Activated CD4-positive, CD25-positive, alpha-beta regulatory T cell treated with anti-CD3 and anti-CD28 coated beads, Interleukin-2, amount 50 U/mL, for 24 hours (primary cell): ENCODE measurements at places on chromosomes 3 and 15.

- peak; percentile 63 for ATAC-seq
Measured at GRCh38 chr15:35181538-35181937, 96.4 kb upstream of the NANOGP8 start.

DNA sequence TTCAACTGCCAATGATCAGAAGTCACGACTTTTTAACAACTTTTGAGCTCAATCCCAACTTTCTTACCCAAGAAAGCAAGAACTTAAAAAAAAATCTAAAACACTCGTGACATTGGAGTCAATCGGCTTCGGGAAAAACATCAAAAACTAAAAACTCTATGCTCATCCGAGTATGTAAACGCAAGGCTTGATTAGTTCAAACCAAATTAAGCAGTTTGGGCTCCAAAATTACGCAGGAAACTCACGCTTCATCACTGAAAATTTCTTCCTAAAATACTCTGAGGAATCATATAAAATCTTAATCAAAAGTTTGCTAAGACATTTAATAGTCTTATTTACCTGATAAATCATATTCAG, 1.6 kb downstream of the TRA2B start:
- no peak for ATAC-seq

GRCh38 chr3:131549340-131549739, 46.6 kb upstream of the MRPL3 start:
- no peak for ATAC-seq

DNA sequence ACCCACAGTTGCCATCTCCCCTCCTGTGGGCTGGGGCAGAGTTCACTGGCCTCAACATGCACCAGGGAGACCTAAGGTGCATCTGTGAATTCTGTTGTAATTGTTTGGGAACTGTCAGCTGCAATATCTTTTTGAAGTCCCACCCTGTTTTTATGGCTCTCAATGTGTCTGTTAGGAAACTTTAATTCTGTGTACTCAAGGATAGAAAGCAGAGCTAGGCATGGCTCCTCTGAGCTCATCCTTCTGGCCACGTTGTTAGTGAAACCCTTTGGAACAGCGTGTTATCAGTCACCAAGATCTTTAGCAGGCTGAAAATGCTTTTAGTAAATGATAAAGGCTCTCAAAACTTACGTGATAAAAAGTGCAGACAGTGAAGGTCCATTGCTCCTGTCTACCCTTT, 33.6 kb upstream of the MTMR10 start:
- no peak for ATAC-seq

DNA sequence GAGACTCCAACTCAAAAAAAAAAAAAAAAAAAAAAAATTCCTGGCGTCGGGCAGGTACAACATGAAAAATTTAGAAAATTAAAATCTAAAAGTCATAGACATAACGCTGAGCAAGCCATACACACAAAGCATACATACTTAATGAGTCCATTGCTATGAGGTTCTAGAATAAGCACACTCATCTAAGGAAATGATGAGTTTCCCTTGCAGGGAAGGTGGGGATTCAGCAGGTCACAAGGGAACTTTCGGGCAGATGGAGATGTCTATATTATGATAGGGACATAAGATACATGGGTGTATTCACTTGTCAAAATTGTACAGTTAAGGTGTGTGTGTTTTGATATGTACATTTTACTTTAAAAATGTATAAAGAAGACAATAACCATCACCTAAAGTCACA, 120.2 kb upstream of the LIPC start:
- no peak for ATAC-seq

DNA sequence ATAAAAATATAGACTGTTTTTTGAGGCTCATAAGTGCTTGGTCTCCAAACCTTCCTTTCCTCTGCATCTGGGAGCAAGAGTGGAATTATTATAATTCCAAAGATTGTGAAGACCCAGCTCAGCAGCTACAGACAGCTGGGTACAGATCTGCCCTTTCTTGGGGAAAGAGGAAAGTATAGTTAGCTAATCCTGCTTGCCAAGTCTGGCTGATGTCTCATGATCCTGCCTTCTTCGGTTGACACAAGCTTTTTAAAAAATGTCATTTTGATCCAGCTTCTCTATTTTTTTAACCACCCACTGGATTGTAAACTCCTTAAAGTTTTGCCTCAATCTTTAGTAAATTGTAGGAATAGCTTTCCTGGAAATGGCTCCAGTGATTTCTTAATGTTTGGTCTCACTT, 181.1 kb downstream of the LRTM1 start:
- ATAC-seq: no peak

DNA sequence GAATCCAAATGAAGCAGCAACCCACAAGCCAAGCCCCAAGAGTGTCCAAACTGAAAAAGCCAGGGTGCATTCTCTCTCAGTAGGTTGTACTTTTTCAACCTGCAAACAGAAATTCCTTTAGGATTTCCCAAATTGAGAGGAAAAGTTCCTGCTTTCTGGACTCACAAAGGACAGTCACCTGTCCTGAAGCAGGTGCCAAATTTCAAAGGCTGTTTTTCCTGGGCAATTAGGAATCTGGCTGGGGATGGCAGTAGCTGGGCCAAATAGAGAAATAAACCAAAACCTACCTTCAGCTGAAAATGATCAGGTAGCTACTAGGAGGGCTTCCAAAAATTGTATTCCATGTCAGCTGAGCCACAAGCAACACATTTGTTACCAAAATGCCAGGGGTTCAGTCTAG, 83.1 kb upstream of the TP63 start:
- no peak for ATAC-seq

DNA sequence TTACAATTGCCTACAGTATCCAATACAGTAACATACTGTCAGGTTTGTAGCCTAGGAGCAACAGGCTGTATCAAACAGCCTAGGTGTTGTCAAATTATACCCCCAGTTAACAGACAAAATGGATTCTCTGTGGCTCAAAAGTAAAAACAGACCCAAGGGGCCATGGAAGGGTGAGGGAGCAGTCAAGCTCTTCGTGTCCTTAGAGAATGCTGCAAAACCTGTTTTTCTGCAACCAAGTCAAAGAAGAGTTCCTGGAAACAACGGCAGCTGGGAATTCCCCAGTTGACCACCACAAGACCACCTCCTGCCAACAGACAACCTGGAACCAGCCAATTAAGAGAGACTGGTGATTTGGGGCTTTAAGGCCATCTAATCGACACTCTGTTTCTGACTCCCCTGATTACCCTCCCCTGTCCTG, 11.1 kb upstream of the THUMPD3 start:
- no peak for ATAC-seq

DNA sequence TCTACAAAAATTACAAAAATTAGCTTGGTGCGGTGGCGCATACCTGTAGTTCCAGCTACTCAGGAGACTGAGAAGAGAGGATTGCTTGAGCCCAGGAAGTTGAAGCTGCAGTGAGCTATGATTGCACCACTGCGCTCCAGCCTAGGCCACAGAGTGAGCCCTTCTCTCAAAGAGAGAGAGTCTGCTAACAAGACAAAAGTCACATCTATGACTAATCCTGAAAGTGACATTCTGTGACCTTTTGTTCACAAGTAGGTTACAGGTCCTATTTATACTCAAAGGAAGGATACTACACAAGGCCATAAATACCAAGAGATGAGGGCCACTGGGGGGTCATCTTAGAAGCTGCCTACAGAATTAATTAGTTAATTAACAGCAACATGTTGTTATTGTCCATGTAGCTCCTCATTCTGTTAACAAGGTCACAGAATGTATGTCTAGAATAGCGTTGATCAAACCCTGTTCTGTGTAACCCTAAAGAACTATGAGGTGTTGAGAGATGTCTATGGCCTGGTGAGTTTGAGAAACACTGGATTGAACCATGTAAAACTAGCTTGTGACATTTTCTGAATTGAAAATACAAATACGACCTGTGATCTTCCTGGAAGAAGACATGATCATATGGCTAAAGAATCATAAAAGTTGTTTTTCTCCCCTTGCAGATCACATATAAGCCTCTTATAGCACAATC, 97.0 kb downstream of the SAMMSON start:
- ATAC-seq: peak; percentile 41

- ATAC-seq: no peak
Measured at GRCh38 chr3:126473292-126474168, 2.2 kb downstream of the ZXDC start.

- ATAC-seq: no peak
Measured at GRCh38 chr15:85314146-85314545, 66.3 kb upstream of the AKAP13 start.

GRCh38 chr3:14323401-14324223, 78.8 kb upstream of the SLC6A6 start:
- no peak for ATAC-seq

DNA sequence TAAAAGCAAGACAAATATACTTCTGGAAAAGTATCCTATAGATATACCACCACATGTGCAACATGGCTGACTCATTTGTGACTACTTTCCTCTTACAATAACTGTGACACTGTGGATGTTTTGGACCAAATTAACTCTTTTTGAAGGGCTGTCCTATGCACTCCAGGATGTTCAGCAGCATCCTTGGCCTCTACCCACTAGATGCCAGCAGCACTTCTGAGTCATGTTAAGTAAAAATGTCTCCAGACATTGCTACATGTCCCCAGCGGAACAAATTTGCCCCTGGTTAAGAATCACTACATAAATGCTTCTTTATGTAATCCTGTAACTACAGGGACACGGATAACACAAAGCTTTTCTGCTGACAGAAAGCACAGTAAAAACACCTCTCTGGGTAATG, 32.0 kb downstream of the RUVBL1 start:
- no peak for ATAC-seq

- ATAC-seq: peak; percentile 72
Measured at GRCh38 chr15:38589502-38589901, 24.9 kb upstream of the RASGRP1 start.

DNA sequence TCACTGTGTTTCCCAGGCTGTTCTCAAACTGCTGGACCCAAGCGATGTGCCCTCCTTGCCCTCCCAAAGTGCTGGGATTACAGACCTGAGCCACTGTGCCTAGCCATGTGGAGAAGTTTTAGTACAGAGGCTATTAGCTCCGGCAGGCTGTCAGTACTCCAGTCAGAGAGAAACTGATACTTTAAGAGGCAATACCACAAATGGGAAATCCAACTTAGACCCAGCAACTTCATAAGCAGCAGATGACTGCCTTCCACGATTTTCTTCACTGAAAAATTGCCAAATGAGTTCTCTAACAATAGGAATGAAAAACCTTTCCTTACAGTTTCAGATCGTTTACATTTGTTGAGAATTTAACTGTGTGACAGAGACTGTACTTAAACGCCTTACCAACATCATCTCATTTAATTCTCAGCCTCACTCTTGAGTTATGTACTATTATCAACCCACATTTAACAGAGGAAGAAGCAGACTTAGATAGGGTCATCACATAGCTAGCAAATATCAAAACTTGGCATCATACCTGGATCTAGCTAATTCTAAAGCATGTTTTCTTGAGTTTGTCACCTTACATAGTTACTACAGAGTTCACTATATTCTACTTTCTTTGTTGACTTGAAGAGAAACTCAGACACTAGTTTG, 127.4 kb downstream of the TCF12 start:
- ATAC-seq: no peak

- no peak for ATAC-seq
Measured at GRCh38 chr15:37099319-37100108, 835 bp downstream of the MEIS2 start.

- no peak for ATAC-seq
Measured at GRCh38 chr3:36451816-36452215, 71.5 kb downstream of the STAC start.

- no peak for ATAC-seq
Measured at GRCh38 chr3:62128051-62128450, 245.3 kb downstream of the FEZF2 start.

- ATAC-seq: no peak
Measured at GRCh38 chr3:134149286-134149685, 101.4 kb downstream of the RYK start.

DNA sequence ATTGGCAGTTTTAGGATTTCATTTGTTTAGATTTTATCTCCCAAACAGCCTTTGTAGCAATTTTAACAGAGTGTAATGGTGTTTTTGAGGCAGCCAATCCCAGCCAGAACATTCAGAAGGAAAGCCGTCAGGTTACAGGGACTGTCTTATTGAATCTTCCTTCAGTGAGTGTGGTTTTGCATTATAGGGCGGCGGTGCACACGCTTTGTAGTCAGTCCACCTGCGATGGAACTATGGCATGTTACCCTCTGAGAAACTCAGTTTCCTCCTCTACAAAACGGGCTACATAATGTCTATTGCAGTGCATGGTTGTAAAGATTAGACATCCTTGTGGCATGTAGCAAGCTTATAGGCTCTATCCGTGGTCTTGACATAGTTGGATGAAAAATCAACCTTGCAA, 1.0 kb downstream of the LRRC28 start:
- no peak for ATAC-seq

DNA sequence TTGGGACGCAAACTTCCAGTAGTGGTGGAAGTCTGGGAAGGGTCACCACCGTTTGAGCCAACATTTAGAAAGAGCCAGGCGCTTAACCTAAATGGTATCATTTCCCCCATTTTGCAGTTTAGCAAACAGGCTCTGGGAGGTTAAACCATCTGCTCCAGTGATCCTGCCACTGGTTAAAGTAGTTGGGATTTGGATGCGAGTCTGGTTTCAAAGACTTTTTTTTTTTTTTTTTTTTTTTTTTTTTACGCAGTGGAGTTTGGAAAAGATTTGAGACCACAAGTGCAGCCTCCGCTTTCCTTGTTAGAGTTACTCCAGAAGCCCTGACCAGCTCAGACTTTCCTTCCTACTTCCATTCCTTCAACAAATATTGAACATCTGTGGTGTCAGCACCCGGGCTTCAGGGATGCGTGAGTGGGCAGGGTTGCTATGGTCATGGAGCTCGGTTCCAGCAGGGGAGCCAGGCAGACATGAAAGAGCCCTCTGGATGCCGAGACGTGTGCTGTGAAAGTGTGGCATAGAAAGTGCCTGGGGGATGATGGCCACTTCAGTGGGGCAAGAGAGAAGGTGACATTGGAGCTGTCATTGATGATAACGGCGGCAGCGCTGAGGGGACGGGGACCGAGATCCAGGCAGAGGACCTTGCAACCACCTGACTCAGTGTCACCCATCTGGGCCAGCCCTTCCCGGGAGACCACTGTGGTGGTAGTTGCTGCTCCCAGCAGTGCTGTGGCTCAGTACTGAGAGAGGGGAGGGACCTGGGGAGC, 1.1 kb upstream of the RNU6-1 start:
- no peak for ATAC-seq

DNA sequence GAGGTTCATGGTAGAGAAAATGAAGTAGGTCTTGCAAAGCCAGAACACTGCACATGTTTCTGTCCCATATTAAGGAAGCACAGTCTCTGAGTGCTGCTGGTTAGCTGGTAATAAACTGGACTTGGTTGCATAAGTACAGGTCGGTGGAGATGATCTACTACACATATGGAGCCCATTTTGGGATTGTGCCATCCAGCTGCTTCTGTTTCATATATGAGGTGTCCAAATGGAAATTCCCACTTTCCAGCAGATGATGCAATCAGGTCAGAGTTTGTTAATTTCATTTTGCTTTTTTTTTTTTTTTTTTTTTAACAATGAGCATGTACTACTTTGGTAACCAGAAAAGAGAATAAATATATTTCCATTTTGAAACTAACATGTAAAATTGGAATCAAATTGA, 122.6 kb downstream of the SATB1 start:
- ATAC-seq: no peak

DNA sequence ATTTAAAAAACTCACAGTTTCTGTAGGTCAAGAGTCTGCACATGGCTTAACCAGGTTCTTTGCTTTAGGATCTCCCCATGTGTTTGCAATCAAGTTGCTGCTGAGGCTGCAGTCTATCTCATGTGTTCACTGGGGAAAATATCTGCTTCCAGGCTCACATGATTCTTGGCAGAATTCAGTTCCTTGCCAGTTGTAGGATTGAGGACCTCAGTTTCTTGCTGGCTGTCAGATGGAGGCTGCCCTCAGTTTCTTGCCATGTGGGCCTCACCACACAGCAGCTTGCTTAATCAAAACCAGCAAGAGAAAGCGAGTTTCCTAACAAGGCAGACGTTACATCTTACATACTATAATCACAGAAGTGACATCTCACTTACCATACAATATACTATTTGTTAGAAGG, 10.0 kb upstream of the TBC1D5 start:
- no peak for ATAC-seq
